ENCODE measurements at places on chromosomes 2 and 18.

DNA sequence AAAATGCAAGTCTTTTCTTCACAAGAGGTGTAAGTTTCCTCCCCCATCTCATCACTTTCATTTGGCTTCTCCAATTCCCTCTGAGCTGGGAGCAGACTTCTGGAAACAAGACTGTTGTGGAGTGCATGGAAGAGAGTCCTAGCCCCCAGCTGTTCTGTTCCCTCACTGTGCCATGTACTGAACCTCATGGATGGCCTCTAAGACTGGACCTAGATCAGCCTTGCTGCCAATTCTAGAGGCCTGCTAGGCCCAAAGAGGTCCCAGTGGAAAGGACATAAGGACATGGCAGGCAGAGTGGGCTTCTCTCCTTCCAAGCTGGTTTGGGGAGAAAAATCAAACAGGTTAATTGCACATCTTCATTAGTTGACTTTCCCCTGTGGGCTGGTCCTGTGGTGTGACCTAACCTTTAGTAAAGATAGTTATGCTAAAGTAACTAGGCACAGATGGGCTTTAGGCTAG is 7.3 kb upstream of the CETN1 start:
- no peak for DNase-seq

- DNase-seq = no peak
These were observed 102.4 kb upstream of the THUMPD2 start for GRCh38 chr2:39881494-39881893.

- DNase-seq = no peak
These were observed 1155.8 kb upstream of the CHAC2 start for GRCh38 chr2:52611759-52612158.

GRCh38 chr2:33598561-33599174 is 431 bp downstream of the FAM98A start:
- DNase-seq = peak; percentile 3

DNA sequence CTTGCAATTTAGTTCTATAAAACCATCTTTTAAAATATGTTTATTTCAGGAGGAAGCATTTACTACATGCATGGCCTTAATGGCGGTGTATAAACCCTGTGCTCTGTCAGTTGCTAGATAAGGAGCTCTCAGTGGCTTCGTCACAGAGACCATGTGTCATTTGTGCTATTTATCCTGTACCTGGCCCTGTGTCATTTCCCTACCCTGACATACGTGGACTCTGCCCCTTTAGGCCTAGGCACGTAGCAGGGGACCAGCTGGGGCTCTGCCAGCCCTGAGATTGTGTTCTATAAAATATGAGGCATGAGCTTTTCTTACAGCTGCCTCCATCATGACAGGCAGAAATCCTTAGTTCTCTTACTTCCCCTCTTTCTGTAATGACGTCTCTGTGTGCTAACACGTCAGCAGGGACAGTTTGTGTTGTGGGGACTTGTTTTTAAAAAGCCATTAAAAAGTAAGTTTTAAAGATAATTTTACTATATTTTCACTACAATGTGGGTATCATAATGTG is 88.0 kb downstream of the ITGB1BP1 start:
- no peak for DNase-seq

DNA sequence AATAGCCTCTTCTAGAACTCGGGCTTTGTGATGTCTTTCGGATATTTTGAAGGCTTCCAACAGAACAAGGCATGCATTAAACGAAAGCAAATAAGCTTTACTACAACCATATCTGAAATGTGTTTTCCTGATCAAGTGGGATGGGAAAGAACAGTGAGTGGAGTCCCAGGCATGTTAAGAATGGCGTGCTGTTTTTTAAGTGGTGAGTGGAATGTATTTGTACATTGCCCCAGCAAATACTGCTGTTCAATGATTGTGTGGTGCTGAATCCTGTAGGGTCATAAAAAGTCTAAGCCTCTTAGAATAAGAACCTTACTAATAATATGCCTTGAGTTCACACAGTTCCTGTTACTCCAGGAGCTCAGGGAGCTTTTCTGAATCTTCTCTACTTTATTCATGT is 52.5 kb downstream of the POMC start:
- no peak for DNase-seq

DNA sequence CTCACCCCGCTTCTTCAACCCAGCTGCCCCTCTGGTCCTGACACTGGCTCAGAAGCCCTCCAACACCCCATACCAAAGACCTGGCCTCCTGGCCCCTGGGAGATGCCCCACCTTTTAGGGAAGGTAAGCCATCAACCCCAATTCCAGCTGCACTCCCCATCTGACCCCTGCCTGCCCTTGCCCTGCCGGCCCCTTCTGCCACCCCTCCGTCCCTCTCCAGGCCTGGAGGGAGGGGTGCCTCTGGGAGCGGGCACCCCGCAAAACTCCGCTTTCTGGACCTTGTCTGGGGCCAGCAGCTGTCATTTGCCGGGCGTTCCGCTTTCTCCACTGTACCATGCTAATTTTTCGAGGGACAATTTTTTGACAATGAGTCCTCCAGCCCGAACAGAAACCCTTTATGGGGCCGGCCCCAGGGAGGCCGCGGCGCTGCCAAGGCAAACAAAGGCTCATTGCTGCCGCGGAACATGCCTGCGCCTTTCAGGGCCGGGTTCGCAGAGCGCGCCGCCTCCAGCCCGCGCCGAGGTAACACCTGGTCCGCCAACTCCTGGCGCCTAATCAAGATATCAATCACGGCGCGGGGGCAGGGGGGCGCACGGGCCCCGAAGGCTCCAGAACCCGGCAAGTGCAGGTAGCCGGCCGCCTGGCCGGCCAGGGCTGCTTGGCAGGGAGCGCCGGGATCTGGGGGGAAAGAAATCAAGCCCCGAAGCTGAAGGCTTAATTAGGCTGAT is 96.0 kb downstream of the INHBB start:
- no peak for DNase-seq

DNA sequence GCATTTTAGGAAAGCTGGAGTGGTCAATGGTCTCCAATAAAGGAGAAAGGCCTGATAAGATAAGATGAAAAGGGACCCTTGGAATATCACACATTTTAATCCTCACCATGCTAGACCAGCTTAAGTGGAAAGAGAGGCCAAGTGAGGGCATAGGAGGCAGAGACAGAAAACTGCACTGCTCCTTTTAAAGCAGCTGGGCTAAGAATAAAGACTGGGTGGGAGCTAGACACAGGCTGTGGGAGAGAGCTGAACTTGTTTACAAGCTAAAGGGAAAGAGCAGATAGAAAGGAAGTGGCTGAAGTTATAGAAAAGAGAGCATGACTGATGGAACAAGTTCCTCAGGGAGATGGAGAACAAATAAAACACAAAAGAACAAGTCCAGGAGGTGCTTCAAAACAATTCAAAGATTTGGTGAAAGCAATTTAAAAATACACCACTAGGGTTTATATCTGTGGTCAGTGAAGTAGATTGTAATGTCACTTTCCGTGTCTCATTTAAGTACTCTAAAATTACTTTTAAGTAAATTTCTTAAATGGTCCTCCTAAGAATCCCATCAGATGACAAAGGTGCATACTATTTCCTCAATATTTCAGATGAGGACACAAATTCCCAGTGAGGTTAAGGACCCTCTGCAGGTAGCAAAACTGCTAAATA is 7.5 kb downstream of the COL5A2 start:
- DNase-seq = no peak

- DNase-seq = no peak
These were observed 225.0 kb downstream of the CYP26B1 start for GRCh38 chr2:71922499-71923142.

- no peak for DNase-seq
These were observed 63.9 kb downstream of the ZEB2 start for GRCh38 chr2:144455987-144456386.

Data from activated CD8-positive, alpha-beta memory T cell treated with anti-CD3 and anti-CD28 coated beads for 1 hour (primary cell).